ENCODE measurements at places on chromosomes 2 and 18.

DNA sequence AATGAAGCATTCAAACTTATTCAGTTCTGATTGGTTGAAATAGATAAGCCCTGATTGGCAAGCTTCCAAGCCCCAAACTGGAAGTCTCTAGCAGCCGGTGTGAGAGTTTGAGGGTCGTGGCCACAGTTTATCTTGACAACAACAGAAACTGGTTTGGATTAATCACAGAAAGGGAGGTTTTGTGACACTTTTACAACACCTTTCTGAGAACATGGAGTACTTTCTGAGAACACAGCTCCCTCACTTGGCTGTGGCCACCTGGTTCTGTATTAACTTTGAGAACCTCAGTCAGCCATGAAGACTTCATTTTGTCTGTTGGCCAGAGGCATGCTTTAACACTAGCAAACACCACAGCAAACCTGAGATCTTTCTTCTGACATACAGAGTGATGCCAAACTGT, 280.7 kb upstream of the VWC2L start:
- DNase-seq, result no peak

DNA sequence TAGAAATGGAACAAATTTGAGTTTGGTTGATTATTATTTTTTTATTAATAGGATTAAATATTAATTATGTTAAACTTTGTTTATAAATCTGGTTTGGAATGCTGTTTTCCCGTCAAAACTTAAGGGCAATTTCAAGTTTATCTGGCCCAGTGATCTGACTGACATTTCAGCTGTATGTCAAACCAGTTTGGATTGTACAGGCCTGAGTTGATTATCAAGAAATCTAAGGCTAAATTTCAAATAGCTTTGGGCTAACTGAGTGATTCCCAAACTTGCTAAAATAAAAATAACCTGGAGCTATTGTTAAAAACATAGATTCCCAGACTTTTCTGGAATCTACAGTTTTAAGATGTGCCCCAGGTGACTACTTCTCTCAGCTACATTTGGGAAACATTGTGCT, 65.9 kb upstream of the SPOPL start:
- no peak for DNase-seq

- peak; percentile 92 for DNase-seq
These were observed 60.2 kb downstream of the RALBP1 start for GRCh38 chr18:9535430-9535991.

DNA sequence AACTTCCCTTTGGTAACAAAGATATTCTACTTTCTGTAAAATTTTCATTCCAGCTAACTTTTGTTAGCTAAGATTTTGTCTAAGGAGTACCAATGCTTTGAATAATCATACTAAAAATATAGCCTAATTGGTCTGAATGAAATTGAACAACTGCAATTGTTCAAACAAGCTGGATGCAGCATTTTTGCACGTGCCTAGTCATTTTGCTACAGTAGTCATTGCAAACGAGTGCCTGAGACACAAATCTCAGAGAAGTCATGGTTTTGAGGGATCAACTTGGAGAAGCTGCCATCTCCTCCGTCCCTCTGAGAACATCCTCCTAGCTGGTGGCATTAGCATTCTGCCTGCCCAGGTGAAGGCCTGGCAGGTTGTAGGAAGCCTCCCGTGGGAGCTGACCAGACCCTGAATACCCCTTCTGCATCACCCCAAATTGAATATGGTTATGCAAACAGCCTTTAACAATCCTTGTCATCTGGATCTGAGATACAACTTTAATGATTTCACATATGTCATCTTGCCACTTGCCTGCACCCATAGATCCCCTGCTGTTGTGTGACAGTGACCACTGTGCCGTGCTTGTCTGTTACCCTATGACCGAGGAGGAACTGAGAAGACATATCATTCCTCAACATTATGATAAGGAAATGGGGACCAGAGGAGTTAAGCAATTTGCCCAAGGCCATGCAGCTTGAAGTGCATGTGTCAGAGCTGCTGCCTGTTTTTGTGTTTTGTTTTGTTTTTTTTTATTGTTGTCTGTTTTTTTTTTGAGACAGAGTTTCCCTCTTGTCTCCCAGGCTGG, 29.1 kb upstream of the MGAT4A start:
- DNase-seq, result no peak

DNA sequence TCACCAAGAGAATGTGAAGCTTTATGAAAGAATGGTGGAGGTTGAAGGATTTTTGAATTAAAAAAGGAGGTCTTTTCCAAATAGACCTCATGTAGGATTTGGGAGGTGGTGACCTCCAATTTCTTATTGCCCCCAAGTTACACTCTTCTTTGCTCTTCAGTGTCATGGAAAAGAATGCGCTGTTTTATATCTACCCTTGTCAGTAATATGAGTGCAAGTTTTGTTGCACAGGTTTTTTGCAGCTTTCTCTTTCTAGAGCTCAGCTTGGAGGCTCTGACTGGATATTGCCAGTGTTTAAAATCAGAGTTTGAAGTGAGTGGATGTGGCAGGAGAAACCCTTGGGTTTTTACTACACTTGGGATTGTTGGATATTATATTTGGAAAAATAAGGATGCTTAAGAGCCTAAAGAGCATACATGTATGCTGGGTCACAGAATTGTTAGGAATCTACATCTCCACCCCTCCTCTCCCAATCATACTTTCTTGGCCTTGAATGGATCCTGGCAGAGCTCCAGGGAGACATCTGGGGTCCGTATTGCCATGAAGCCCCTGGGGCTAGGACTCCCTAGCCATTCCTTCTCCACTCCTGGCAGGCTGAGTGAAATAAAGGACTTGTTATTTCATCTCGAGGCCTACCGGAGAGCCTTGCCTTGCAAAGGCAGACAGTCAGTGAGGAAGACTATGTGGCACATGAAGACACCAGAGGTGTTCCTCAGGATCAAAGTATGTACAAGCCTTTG, 43.8 kb downstream of the APOB start:
- DNase-seq, result no peak

DNA sequence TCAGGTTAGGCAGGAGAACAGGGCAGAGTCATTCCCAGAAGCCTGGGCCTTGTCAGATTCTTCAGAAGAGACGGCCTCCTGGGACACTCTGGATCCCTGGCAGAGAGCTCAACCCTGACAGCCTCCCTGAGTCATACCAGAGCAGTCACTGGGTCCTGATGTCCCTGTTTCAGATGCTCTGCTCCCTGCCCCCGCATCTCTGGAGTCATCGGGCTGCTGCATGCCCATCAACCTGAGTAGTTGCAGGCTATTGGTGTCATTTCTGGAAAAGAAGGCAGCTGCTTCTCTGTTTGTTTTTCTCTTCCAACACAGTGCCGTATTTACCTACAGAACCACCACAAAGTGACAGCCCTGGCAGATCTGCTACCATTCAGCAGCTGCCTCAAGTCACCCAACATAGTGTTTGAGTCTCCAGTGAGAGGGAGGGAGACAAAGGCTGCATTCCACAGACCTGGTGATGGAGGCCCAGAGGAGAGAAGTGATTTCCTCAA, 145.1 kb downstream of the B3GNT2 start:
- peak; percentile 12 for DNase-seq

DNA sequence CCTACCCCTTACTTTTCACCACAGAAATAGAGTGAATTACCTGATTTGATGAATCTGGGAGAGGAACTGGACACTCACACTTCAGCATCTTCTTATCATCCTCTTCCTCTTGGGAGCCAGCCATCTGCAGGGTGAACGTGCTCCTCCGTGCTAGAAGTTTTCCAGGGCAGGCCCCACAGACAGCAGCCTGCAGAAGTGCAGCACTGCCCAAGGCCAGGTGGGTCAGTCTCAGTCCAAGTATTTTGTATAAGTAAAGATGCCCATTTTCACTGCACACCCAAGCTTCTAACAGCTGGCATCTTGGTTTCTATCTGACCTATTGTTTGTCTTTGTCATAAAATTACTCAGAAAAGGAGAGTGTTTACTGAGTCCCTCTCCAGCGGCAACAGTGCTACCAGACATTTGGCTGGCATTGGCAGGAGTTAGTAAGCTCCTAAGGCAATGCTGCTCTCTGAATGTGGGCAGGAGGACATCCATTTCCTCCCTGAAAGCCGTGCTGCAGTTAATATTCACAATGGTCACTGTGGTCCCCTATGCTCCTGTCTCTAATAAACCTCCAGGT, 222.6 kb upstream of the CTAGE1 start:
- DNase-seq, result no peak

DNA sequence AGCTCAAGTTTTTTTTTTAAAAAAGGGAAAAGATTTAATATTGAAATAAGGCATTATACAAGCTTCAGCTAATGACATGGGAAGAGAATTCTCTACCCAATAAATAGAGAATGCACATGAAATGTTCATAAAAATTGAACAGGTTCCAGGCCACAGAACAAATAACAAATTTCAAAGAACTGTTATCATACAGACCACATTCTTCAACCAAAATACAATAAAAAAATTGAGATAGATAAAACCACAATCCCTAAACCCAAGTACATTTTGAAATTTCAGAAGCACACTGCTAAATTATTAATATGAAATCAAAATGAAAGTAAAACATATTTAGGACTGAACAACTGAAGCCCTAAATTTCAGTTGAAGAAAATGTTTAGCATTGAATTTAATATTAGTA, 89.6 kb downstream of the BCL2 start:
- no peak for DNase-seq

DNA sequence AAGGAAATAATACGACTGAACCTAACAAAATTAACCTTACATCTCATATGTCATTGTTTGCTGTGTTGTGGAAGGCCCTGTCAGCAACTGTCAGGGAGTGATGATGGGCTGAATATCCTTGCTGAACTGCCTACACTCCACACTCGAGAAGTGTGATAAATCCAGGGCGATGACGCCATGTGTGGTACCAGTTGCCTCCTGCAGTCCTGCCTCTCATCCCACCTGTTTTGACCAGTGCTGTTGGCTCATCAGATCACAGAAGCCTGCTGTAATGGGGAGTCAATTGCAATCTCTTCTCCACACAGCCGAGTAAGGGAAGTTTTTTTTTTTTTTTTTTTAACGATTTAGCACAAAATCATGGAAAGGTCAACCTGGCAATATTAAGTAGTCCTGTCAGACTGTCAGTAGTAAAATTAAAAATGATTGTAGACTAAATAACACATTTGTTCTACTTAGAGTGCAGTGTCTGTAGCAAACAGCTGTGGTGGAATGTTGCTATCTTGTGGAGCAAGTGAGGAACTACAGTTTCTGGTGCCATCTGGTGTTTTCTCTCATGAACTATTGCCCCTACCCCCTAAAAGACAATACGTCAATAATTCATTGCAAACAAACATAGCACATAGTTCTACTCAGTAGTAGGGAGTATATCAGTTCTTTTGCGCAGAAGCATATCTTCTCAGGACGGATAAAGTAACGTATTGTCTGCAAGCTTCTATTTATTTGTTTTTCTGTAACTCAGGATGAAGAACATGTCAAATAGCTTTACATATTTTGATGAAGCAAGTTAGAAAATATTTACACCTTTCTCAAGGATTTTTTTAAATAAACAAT, 347.6 kb downstream of the CTNNA2 start:
- DNase-seq, result no peak

GRCh38 chr18:25494888-25495287, 142.9 kb upstream of the ZNF521 start:
- DNase-seq, result peak; percentile 1

DNA sequence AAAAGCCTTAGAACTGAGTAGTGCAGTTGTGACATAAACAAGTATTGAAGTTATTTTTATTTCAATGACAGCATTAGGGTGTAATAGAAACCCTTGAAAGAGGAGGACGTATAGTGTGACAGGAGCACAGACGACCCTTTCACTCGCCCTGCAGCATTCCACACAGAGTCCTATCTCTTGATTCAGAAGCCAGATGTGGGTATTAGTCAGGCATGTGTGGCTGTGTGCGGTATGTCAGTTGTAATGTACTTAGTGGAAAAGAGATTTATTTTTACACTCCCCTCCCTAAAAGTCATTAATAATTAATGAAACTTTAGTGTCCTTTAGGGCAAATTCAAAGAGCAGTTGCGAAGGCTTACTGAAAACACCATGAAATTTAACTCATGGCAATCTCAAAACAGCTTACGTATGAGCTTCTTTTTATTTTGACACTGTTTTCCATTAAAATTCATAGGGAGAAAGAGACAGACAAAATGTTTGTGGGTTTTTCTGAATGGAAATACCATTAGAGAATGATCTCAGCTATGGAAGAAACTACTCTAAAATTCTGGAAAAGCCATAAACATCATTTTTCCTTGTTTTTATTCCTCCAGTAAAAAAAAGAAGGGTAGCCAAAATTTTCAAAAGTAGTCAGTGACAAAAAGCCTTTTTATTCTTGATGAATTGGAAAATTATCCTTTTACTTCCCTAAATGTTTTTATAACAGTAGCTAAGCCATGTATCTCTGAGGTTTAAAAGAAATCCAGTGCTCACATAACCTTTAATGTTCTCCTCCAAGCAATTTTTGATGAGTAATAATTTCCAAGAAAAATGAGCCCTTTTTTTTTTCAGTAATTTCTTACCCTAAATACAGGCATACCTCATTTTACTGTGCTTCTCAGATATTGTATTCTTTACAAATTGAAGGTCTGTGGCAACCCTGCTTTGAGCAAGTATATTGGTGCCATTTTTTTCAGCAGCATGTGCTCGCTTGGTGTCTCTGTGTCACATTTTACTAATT, 84.0 kb upstream of the DSEL start:
- no peak for DNase-seq

DNA sequence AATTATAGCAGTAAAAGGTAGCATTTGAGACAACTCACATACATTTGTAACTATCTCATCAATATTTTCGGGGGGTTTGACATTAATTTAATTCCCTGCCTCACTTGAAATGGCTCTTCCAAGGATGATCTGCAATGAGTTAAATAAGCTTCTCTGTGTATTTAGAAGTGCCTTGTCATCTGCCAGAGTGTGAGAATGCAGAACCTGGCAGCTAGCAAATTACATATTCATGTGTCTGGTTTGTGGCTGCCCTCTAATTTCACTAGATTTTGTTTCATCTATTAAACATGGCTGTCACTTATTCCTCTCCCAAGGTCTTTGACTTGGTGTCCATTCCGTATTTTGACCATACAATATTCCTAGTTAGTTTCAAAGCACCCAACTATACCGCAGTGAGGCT, 158.3 kb upstream of the CAVIN2 start:
- DNase-seq, result no peak

DNA sequence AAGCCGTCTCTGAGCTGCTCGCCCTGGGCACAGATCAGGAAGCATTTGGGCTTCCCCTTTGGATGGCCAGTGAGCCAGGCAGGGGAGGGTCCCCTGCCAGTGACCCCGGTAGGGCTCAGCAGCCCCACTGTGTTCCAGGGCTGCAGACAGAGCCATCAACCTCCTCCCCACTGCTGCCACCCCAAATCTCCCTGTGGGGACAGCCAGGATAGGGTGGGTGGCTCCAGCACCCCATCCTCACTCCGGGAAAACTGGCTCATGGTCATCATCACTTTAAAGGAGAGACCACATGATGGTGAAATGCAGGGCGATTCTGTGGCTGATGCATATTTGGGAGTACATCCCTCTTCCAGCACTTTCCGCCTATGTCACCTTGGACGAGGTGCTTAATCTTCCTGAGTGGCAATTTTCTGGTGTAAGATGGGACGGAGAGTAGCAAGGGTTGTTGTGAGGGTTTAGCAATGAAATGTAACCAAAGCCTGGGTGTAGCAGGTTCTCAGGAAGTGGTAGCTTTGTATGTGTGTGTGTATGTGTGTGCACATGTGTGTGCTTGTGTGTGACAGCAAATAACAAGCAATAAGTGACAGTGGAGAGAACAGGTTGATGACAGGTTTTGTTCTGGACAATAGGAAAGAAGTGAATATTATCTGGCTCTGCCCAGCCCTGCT, 61.8 kb downstream of the ACAA2 start:
- no peak for DNase-seq
